ENCODE measurements at places on chromosomes 12 and 14.

DNA sequence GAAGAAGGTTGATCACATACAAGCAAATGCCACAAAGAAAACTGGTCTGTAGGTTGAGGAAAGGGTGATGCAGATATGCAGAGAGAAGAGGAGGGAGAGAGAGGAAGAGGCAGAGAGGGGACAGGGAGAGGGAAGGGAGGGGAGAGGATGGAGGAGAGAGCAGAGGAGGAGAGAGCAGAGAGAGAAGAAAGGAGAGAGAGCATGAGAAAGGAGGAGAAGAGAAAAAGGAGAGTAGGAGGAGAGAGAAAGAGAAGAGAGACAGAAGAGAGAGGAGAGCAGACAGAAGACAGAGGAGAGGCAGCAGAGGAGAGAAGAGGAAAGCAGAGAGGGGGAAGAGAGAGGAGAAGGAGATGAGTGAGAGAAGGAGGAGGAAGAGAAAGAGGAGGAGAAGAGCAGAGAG is 59.2 kb downstream of the STXBP6 start:
- DNase-seq: no peak

DNA sequence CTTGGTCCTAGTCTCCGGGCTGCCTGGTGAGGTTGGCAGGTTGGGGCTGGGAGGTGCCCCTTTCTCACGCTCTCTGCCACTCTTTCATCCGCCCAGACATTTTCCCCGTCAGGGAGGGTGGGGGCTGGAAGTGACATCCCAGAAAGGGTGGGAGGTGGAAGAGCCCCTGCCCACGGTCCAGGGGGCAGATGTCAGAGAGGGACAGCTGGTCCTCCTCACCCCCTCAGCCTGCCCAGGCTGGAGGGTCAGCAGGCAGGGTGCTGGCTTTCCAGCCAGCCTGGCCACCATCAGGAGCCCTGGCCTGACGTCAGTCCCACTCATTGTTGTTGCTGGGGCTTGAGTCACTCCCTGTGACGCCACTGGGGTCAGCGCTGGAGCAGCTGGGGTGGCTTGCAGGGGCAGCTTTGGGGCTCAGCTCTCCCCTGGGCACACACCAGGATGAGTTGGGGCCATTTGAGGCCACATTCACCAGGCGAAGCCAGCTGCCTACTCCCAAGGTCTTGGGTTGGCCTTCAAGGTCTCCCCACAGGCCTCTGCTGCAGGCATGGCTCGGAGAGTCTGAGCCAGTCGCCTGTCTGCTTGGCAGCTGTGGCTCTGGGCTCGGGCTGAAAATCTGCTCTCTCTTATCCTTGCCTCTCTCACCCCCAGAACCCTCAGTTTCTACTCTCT is 5.7 kb upstream of the ATG101 start:
- peak; percentile 78 for DNase-seq

DNA sequence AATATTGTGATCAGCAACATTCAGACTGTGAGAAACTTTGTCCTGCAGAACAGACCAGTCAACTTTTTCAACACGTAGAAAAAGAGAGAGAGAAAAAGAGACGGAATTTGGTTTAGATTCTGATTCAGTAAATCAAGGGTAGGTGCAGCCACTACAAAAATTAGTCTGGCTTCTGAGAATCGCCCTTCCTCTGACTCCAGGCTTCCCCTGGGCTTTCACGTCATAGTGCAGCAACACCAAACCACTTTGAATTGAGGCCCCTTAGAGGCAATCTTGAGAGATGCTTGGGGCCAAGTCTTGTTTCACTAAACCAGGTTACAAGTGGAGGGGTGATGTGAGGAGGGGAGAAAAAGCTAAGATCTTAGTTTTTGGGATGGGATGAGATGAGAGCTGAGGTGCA is 37.5 kb upstream of the PTGR2 start:
- DNase-seq: no peak

DNA sequence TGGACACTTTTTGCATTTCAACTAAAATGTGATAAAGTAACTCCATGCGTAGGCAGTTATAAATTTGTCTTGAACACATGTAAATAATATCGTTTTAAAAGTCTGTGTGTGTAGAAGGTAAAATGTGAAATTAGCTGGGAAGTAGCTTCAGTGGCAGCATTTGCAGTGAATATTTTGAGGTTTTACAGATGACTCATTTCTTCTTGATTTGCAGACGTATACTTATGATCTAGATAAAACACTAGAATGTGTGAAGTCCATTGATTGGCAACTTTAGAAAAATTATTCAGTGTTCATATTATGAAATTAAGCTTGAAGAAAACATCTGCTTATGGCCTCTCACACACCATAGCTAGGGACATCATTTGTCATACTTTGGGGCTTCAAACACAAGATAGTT is 788.6 kb upstream of the NOVA1 start:
- no peak for DNase-seq

DNA sequence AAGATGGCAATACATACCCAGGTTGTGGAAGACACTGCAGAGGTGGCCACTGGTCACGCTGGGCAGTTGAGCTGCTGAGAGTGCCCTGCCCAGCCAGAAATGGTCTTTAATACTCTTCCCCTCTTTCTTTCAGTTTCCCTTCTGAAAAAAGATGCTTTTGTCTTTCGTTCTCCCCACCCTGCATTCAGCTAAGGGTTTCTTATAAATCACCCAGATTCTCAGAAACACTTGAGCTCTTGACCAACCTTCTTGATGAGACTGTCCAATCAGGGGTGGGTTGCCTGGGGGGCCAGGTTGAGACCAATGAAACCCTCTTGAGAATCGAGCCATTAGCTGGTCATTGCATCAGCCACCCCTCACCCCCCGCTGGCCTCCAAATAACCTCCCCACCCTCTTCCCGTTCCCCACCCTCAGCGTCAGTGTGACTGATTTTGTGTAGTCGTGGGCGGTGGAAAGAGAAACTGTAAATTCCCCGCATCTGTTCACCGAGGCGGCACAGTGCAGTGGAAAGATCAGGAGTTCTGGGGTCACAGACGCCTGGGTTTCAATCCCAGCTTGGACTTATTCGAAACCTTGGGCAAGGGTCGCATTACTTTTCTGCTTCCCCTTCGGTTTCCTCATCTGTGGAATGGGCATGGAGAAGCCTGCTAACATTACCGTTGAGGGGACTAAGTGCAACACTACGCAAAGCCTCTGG is 52.3 kb downstream of the SLC25A47 start:
- peak; percentile 93 for DNase-seq

DNA sequence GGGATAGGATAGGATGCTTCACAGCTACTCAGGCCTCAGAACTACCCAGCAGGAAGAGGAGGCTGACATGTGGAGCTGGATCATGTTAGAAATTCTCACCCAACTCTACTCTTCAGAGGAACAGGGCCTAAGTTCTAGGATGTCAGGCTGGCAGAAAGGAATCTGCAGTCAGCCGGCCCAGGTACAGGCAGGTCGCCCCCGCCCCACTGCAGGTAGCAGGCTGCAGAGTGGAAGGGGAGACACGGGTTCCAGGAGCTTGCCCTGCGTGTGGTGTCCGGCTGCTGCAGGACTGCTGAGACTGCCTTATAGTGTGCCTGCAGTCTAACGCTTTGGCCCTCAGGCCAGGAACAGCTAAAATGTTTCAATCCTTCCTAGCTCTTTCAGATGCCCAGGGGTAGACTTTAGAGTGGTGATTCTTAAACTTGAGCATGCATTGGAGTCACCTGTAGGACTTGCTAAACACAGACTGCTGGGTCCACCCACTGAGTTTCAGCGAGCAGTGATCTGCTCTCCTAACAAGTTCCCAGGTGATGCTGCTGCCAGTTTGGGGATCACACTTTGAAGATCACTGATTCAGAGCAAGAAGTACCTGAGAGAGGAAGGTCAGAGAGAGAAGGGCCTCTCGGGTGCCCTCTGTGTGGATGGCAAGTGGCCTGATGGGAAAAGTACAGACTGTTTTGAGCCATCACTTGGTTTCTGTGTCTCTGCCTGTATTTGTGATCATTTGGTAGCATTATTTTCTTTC is 153.6 kb downstream of the PPM1H start:
- no peak for DNase-seq

- no peak for DNase-seq
These were observed 69.3 kb downstream of the FBXO34 start for GRCh38 chr14:55340482-55340881.

DNA sequence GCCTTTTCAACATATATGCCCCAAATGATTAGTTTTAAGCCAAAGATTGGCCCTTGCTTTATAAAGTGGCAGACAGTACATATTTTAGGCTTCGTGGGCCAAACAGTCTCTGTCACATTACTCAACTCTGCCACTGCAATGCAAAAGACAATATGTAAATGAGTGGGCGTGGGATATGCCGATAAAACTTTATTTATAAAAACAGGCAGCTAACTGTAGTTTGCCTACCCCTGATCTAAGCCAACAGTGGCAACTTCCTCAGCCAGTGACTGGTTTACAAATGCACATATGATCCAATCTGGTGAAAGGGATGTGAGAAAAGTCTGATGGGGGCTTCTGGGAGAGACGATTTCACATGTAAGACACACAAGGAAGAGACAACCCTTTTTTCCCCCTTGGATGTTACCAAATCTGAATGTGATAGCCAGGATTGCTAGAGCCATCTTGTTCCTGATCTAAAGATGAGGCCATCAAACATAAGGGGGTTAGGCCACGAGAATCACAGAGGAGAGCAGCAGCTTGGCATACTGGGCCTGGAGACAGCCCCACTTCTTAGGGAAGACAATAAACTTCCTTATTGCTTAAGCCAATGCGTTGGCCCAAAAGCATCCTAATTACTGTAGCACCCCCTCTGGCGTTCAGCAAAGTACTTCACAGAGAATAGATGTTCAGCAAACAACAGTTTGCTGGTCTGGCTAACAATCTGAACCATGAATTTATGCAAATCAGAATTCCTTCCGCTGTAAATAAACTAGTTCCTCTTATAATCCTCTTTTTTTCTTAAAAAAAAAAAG is 75.2 kb upstream of the TMCC3 start:
- peak; percentile 18 for DNase-seq

DNA sequence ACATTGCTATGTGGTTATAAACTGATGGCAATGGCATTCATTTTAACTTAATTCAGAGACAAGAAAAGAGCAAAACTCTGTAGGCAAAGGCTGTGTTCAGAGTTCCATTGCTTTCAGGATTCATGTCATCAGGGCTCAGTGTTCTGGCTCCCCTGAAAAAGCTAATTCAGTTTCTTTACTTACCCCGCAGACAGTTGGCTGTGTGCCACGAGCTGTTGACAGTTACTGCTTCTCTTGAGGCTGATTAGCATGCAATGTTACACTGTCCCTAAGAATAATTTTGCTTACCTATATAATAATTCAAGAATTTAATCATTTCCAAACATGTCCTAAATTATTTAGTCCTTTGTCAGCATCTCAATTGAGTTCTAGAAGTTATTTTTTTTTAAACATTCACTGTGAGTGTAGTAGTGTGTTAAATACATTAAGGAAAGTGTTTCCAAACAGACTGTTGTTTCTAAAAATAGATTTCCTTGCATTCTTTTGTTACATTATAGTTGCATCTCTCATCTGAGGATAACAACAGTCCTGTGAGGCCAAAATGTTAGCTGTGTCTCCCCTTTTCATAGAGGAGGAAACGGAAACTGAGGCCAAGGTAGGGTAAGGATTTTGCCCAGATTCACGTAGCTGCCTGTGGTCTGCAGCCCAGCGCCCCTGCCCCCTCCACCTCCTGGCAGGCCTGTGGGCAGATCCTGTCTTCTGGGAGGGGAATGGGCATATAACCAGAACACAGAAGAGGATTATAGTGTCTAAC is 98.6 kb downstream of the PELI2 start:
- DNase-seq: peak; percentile 27

GRCh38 chr12:128205145-128205544 is 61.8 kb upstream of the TMEM132C start:
- DNase-seq: no peak

GRCh38 chr14:77264466-77265186 is 6.4 kb downstream of the NGB start:
- no peak for DNase-seq

- DNase-seq: peak; percentile 41
These were observed 194.2 kb upstream of the ABCD2 start for GRCh38 chr12:39813776-39814175.

DNA sequence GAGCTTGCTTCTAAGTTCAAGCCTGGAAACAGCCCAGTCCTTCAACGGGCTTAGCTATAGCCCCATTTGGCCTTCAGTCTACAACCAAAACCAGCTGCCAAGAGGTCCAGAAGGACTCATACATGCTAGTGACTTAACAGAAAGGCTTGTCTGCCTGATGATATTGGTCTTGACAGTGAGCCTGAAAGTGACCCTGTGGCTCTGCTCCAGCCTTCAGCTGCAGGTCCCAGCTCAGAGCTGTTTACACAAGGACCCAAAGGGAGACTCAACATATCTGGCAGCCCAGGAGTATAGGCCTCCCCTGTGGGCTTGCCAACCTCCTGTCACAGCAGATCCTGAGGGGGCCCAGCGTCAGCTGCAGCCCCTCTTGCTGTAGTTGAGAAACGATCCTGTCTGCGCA is 27.5 kb downstream of the COX16 start:
- no peak for DNase-seq

GRCh38 chr12:25362646-25363045 is 111.9 kb upstream of the KRAS start:
- no peak for DNase-seq

DNA sequence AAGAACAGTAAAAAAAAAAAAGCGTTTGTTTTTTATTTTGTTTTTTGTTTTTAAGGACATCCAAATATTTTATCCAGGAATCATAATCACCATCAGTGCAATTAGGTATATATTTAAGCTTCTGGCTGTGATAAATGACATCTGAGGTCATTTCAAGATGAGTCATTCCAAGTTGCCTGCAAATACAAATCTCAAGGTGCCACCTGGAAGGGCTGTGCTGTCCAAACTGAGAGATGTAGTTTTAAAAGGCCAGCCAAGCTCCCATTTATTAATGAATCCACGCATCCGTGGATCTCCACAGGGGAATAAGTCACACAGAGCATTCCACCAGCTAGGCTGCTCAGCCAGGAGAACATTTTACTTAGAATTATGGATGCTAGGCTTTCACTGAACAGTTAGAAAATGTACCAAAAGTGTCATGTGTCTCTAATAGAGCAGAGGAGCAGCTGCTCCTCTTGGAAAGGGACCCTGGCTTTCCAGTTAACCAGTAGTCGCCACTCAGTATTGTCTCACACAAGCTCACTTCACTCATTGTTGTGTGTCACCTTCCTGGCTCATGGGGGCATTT is 1151.4 kb upstream of the TMEM132C start:
- DNase-seq: no peak

DNA sequence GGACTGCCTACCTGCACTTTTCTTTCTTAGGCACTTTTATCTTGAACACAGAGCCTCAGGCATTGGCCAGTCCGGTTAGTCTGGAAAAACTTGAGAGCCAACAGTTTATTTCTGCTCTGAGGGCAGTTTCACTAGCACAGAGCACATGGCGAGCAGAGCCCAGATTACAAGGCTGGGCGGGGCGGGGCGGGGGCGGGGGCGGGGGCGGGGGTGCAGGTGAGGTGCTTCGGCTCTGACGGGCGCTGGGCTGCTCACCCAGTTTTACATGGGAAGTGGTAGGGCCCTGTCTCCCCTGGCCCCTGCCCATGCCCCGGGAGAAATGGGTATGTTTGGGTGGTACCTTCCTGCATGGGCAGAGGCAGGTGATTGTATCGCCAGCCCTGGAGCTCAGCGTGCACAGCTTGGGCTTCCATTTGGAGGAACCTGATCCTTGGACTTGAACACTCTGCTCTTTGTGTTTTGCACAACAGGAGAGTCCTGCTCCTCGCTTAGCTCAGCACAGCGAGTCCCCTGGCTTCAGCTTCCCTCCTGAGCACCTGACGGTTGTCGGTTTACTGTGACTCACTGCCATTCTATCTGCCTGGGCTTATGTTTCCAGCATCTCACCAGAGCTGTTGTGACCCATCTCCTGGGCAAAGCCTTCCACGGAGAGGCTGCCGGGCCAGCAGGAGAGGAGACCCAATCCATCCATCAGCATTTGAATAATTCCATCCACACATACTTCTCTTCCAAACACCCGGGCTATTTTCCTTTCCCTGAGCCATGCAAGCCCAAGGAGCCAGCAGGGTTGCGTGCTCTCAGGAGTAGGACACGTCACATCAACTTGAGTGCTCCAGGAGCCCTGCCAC is 108.5 kb downstream of the ARF6 start:
- peak; percentile 80 for DNase-seq
